ENCODE measurements at places on chromosomes 6 and 20.

DNA sequence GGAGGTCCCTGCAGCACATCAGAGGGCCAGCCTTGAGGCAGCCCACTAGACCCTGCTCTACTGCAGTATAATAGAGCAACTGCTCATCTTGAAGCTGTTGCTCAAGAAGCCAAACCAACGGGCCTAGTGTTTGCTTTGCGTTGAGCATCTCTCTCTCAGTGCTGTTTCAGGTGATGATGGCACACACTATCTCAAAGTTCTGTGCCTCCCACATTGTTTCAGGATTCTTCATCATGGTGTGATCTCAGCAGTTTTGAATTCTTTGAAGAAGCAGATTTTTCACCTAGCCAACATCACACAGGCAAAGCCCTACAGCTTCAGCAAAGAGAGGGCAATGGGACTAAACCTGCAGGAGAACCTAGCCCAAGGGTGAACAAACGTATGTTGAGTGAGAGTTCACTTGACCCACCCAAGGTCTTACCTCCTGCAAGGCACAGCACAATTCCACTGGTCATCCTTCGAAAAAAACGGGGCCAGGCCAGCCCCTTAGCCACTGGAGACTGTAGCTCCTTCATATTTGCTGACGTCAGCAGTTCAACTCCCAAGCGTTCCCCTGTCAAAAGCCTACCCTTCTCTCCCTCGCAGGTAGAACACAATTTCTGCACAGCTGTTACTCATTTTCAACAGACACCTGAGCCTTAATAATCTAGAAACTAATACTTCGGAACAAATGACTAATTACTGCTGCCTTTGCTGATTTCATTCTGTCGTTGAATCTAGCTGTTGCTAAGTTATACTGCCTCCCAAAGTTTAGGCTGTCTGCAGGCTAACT lies 15.8 kb downstream of the MYB start:
- DNase-seq: no peak

- no peak for DNase-seq
Observed at GRCh38 chr6:31222496-31222895, 49.4 kb downstream of the HLA-C start.

DNA sequence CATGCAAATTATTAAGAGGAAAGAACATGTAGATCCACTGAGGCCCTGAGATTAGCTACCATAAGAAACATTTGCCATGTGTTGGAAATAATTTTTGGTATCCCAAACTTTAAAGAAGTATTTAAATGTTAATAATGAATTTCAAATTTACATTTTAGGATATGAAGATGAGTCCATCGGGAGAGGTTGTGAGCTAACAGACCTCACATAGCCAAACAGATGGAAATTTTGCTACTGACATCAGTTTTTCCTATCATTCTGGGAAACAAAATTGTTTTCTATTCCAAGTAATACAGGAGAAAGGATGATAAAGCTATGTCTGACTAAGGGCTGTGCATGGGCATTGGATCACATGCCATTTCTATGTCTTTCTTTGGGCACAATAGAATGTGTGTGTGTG lies 809.6 kb downstream of the TENT5A start:
- no peak for DNase-seq

DNA sequence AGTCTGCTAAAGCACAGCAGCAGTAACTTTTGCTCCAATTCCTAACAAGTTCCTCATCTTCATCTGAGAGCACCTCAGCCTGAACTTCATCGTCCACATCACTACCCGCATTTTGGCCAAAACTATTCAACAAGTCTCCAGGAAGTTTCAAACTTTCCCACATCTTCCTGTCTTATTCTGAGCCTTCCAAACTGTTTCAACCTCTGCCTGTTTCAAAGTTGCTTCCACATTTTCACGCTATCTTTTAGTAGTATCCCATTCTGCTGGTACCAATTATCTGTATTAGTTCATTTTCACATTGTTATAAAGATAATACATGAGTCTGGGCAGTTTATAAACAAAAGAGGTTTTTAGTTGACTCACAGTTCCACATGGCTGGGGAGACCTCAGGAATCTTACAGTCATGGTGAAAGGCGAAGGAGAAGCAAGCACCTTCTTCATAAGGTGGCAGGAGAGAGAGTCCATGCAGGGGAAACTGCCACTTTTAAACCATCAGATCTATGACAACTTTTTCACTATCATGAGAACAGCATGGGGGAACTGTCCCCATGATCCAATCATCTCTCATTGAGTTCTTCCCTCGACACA lies 99.4 kb upstream of the GRIK2 start:
- DNase-seq: no peak

GRCh38 chr6:170316071-170316470 lies 9.5 kb downstream of the FAM120B start:
- no peak for DNase-seq

GRCh38 chr6:95280686-95281273 lies 296.6 kb upstream of the MANEA start:
- peak; percentile 24 for DNase-seq

- no peak for DNase-seq
Observed at GRCh38 chr6:136994782-136995181, 50.0 kb downstream of the IL20RA start.

- no peak for DNase-seq
Observed at GRCh38 chr6:36536873-36537547, 10.3 kb downstream of the STK38 start.

GRCh38 chr20:17488916-17489600 lies 42.1 kb downstream of the BFSP1 start:
- DNase-seq: no peak

GRCh38 chr6:2949536-2950083 lies 21.8 kb downstream of the SERPINB6 start:
- no peak for DNase-seq

GRCh38 chr6:167712731-167713475 lies 113.8 kb upstream of the AFDN start:
- no peak for DNase-seq

DNA sequence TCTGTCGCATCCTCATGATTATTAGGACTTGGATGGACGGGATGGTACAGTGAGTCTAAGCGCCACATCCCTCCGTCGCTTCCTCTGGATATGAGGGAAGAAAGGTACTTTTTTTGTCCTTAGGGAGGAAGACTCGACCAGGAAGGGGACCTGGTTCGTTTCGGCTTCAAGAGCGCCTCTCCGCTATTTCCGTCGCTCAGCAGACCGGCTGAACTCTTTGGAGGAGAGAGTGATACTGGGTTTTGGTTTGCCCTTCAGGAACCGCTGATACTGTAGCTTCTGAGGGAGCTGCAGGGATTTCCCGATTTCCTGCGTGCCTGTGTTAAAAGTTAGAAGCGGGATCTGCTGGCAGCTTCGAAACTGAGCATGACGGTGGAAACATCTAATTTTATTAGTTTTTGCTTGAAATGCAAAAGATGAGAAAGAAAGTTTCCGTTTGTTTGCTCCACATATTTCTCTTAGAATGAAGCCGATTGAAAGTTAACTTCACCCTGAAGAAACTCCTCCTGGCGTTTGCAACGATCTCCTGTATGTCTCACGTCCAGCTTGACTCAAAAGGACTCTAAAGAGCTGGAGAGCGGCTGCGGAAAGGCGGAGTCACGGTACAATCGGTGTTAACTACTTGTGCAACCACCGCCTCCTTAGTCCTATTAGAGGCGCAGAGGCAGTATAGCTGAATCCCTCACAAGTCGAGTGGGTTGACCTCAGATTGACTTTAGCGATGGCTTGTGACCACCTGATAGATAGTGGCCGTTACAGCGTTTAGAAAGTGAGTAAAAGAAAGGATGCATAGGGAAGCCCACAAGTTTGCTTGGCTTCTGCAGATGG lies 129.4 kb downstream of the TRIM27 start:
- DNase-seq: no peak

GRCh38 chr6:9062596-9062995 lies 627.3 kb upstream of the SLC35B3 start:
- no peak for DNase-seq

DNA sequence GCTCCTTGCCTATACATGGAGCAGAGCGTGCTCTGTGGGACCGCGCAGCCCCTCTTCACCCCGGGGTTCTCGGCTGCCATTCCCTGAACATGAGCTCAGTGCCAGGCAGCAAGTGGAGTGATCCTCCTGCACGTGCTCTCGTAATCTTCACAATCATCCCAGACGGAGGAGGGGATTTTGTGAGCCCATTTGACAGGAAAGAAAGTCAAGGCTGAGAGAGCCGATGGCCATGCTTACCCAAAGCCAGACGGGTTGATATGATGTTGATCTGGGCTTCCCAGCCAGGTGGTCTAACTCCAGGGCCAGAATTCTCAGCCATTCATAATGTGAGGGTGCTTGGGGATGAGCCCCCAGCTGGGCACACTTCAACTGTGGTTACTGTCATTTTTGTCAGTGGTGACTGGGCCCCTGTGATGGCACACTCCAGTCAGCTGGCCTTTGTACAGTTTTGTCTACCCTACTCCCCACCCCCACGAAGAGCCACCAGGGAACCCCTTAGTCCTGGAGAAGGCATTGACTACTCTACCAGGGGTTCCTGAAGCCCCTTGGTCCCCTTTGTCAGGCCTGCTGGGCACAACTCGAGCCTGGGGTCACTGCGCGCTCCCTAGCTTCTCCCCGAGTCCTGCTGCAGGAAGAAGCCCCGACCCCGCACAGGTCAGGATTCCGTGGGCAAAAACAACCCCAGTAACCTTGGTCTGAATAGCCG lies 1.5 kb downstream of the APCDD1L start:
- no peak for DNase-seq

DNA sequence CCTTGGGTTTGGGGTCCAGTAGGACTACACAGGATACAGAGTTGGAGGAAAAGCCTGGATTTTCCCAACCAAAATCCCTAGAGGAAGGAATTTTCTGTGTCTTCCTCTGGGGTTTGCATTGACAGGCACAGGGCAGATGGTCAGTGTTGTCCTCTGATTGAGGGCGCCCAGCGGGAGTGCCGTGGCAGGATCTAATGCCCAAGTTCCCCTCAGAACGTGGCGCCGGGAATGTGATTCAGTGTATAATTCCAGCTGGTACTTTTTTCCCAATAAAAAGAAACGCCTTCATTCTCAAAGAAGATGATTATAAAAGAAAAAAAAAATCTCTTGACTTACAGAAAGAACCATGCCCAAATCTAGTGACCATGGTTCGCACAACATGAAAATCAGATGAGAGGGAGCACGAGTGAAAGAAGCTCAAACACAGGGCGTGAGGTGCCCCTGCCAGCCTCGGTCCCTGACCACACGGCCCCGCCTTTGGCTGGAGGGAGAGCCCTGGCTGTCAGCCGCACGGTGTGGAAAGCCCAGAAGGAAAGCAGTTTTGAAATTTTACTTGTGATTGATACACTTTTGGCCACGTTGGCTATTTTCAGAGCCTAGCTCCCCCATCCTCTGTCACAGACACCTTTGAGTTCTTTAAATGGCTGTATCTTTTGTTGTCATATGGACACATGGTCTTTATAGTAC lies 31.6 kb downstream of the VEGFA start:
- no peak for DNase-seq

DNA sequence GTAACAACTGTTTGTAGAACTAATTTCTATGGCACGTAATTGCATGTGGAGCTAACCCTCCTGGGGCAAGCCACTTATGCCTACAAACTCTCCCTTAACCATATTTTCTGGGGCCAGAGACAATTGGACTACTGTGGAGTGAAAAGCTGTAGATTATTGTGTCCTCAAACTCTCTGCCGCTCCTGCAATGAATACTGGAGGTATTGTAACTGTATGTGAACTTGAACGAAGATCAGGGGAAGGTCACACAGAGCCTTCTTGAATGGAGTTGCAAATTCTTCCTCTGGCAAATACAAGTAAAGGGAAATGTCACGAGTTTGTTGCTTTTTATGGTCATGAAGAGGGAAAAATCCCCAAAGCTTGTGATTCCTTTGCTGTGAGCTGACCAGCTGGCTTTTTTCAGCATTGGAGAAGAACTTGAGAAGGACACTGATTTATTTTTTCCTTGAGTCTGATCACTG lies 18.2 kb downstream of the AKAP12 start:
- DNase-seq: no peak

DNA sequence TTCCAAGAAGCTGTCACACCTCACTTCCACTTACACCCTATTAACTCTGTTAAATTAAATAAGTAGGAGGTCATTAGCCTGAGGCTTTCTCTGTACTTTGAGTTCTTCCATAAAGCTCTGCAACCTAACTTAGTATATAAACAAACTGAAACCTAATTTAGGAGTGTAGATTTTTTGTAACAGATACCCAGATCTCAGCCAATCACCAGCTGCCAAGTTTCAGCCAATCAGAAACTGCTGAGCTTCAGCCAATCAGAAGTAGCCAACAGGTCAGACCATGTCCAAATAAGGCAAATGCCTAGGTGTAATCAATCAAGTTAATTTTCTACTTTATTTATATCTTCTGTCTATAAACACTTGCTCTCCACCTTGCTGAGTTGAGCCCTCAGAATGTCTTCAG lies 142.7 kb upstream of the SULF2 start:
- no peak for DNase-seq

- DNase-seq: no peak
Observed at GRCh38 chr6:107506145-107506544, 16.2 kb downstream of the SOBP start.

- DNase-seq: no peak
Observed at GRCh38 chr6:159758031-159759001, 3.5 kb upstream of the ACAT2 start.

GRCh38 chr6:10395171-10395703 lies 19.6 kb downstream of the TFAP2A start:
- DNase-seq: no peak

GRCh38 chr6:72865467-72865866 lies 243.6 kb downstream of the KCNQ5 start:
- no peak for DNase-seq

DNA sequence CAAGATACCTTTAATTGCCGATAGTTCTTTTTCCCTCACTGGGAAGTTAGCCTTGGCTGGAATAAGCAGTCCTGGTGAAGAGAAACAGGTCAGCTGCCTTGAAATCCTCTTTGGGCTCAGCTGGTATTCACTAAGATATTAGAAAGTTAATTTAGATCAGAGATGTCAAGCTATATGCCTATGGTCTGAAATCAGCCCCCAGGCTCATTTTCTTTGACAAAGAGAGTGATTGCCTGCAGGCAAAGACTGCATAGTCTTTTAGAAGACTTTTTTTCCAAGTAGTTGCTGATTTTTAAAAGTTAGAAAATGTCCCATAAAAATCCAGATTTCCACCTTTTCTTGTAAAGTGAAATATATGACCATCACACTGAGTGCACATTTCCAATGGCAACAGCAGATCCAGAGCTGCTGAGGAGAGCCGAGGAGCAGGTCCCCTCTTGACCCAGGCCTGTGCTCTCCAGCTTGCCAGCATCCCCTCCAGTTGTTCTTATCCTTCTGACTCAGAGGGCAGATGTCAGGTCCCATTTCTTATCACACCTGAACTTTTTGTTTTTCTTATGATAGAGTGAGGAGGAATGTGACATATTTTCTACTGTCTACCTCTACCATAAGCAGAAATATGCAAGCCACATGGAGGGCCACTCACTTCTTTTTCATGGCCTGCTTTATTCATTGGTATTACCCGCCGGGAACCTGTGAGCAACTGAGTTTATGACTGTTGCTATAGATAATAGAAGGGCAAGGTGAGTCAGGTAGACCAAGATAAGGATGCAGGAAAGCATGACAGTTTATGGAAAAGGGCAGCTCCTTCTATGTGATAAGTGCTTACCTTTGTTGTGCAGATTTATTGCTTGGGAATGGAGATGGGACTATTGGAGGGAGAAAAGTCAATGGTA lies 17.6 kb upstream of the L3MBTL3 start:
- no peak for DNase-seq

GRCh38 chr6:170203212-170203611 lies 87.7 kb downstream of the DLL1 start:
- no peak for DNase-seq

- DNase-seq: peak; percentile 54
Observed at GRCh38 chr20:62367136-62367632, at the start of gene LAMA5. Gene LAMA5, minus strand, starts transcription at chr20:62367312. Its CDS starts 67 bp downstream, at chr20:62367245.

Data from endothelial cell (in vitro differentiated cells).